Epithelial cell of umbilical artery (primary cell): ENCODE measurements at places on chromosomes 2 and 18. TPM values are rescaled to one million over a fixed set of nuclear protein-coding genes. Genes with fewer than 3 reads are reported as not detected.

ITGA6 gene
- 200 and 260 TPM in 2 replicates for total RNA-seq

SLC4A5 gene
- total RNA-seq = 0.30 and 0.32 TPM in 2 replicates

NAT8 gene
- not detected in 2 replicates for total RNA-seq

HSPE1 gene
- total RNA-seq = 202 and 207 TPM in 2 replicates

RUFY4 gene
- total RNA-seq = not detected in 2 replicates

GAL3ST2 gene
- not detected in 2 replicates for total RNA-seq

STARD6 gene
- not detected in 2 replicates for total RNA-seq
